Left ventricle myocardium inferior (tissue), 1 donor: ENCODE measurements at places on chromosomes 6 and 20. TPM values are rescaled to one million over a fixed set of nuclear protein-coding genes. Genes with fewer than 3 reads are reported as not detected.

The DLL1 gene
- 11.7 TPM for total RNA-seq

The C20orf144 gene
- total RNA-seq: not detected

The BPIFB1 gene
- not detected for total RNA-seq

The SGK2 gene
- 0.30 TPM for total RNA-seq

The MSH5 gene
- 1.3 TPM for total RNA-seq

The HCK gene
- total RNA-seq: 4.3 TPM

The ASIP gene
- total RNA-seq: 32.6 TPM

The APCDD1L gene
- 0.91 TPM for total RNA-seq

The ACOT8 gene
- total RNA-seq: 32.1 TPM

The LY6G6C gene
- total RNA-seq: not detected

The PGC gene
- not detected for total RNA-seq

The TPMT gene
- total RNA-seq: 14.1 TPM

The GZF1 gene
- 24.9 TPM for total RNA-seq

The SLC39A7 gene
- total RNA-seq: 50.5 TPM

The GLP1R gene
- 7.5 TPM for total RNA-seq

The UST gene
- 3.3 TPM for total RNA-seq

The FAM83C gene
- total RNA-seq: not detected

The FAXC gene
- 0.49 TPM for total RNA-seq

The C6orf132 gene
- 1.4 TPM for total RNA-seq

The VWA7 gene
- 14.7 TPM for total RNA-seq

The OR12D3 gene
- not detected for total RNA-seq

The GHRH gene
- total RNA-seq: 0.93 TPM

The DACT2 gene
- total RNA-seq: 2.3 TPM

The SLC17A1 gene
- not detected for total RNA-seq

The SLC2A10 gene
- total RNA-seq: 2.8 TPM

The TULP4 gene
- total RNA-seq: 111 TPM

The PXDC1 gene
- total RNA-seq: 25.2 TPM

The PRICKLE4 gene
- 0.88 TPM for total RNA-seq

The NDUFAF5 gene
- total RNA-seq: 60.2 TPM

The SLC25A27 gene
- 18.6 TPM for total RNA-seq

The FOXA2 gene
- total RNA-seq: not detected

The SENP6 gene
- 54.2 TPM for total RNA-seq

The ANKRD6 gene
- 11.1 TPM for total RNA-seq

The DCDC2 gene
- not detected for total RNA-seq

The CST7 gene
- total RNA-seq: 0.66 TPM

The LAMA2 gene
- total RNA-seq: 185 TPM

The SLC32A1 gene
- total RNA-seq: not detected

The BMP7 gene
- total RNA-seq: 19.9 TPM

The HLA-DRB5 gene
- 14.3 TPM for total RNA-seq

The PHF20 gene
- 35.9 TPM for total RNA-seq

The OR2J2 gene
- not detected for total RNA-seq

The MATN4 gene
- total RNA-seq: not detected

The ADAM33 gene
- total RNA-seq: 10.8 TPM

The RIMS4 gene
- total RNA-seq: 0.11 TPM

The STK4 gene
- 9.8 TPM for total RNA-seq

The LKAAEAR1 gene
- total RNA-seq: not detected

The NAA20 gene
- total RNA-seq: 67.5 TPM

The SLC22A7 gene
- not detected for total RNA-seq

The E2F3 gene
- 6.7 TPM for total RNA-seq

The CLDN20 gene
- total RNA-seq: not detected

The TRIM38 gene
- 2.2 TPM for total RNA-seq

The CYP24A1 gene
- not detected for total RNA-seq

The OR12D1 gene
- total RNA-seq: not detected

The PARD6B gene
- total RNA-seq: 3.4 TPM

The MYLK4 gene
- 1.2 TPM for total RNA-seq

The ABHD16B gene
- total RNA-seq: not detected
